Neural crest cell (in vitro differentiated cells): ENCODE measurements at places on chromosomes 2 and 18. TPM values are rescaled to one million over a fixed set of nuclear protein-coding genes. Genes with fewer than 3 reads are reported as not detected.
A peak's percentile ranks its signal among the peaks of the same experiment; 100 is the strongest.

GRCh38 chr18:37497853-37498518, 67.6 kb downstream of the CELF4 start:
- no peak for DNase-seq

- no peak for DNase-seq
These were observed 125.4 kb downstream of the RGPD3 start for GRCh38 chr2:106342831-106343251.

- no peak for DNase-seq
These were observed 268.3 kb upstream of the SPRED2 start for GRCh38 chr2:65700720-65701119.

GRCh38 chr2:74844752-74845151, 10.8 kb downstream of the HK2 start:
- DNase-seq: no peak

DNA sequence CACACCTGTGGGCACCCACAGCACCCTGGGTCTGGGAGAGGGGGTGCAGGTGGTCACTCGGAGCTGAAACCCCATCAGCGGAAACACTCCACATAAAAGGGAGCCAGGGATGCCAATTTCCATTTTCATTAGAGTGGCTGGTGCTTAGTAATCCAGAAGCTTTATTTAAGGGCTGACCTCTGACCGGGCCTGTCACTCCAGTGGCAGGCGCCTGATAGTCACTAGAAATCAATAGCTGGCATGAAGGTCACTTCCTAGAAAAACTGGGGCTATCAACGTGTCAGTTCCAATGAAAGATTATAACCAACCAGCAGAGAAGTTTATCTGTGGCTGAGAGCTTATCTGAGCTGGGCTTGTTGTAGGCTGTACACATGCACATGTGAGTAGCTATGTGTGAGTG, 333.7 kb upstream of the SKOR2 start:
- no peak for DNase-seq

DNA sequence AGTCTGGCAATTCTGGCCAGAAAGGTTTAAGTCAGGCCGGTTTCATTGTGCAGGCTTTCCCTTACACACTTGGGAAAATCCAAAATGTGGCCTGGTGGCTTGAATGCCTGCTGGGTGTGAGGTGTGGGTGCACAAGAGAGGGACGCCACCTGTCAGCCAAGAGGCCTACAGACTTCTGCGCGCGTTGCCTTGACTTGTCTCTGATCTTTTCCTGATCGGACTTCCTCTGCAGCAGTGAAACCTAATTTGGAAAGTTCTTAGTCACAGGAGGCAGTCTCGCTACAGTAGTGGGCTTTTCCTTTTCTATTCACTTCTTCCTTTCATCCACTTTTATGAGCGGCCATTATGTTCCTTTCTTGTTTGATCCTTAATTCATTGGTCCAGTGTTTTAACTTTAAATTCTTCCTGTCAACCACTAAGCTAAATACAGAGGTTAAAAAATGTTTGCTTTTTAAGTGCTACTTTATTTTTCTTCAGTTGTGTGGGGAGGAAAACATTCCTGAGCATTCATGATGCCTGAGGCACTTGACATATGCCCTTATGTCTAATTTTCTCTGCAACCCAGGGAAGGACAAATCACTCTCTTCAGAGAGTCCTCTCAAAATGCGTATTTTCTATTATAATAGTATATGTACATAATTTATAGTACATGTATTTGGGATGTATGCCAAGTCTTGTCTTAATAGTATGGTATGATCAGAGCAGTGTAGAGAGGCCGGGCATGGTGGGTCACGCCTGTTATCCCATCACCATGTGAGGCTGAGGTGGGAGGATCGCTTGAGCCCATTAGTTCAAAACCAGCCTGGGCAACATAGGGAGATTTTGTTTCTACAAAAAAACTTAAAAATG, 128.9 kb downstream of the WDSUB1 start:
- DNase-seq: no peak

DNA sequence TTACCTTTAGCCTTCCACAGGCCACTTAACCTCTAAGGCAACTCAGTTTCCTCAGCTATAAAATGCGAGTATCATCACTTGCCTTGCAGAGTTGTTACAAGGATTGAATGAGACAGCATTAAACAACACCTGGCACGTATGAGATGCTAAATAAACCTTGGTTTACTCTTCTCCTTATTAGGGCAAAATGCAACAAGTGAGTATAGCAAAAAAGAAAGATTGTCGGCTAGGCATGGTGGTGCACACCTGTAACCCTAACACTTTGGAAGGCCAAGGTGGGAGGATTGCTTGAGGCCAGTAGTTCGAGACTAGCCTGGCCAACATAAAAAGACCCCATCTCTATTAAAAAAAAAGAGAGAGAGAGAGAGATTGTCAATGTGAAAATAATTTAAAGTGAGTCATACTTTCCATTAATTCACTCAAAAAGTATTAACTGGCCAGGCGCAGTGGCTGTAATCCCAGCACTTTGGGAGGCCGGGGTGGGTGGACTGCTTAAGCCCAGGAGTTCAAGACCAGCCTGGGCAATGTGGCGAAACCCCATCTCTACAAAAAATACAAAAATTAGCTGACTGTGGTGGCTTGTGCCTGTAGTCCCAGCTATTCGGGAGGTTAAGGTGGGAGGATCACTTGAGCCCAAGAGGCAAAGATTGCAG, 8.0 kb downstream of the ATAD2B start:
- no peak for DNase-seq

GRCh38 chr2:235264512-235264911, 229.3 kb upstream of the AGAP1 start:
- no peak for DNase-seq

DNA sequence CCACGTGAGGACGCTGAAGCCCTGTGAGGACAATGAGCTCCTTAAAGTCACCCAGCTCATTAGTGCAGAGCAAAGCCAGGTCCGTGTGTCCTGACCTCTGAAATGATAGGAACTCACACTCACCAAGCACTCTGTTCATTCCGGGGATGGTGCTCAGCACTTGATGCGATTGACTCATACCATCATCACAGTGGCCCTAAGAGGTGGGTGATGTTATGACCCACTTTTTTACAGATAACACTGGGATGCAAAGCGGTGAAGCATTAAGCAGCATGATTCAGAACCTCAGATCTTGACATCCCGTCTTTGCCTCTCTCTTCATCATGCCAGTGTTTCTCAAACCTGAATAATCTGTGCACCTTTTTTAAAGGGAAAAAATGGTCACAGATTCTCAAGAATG, 234.8 kb downstream of the ALPK2 start:
- no peak for DNase-seq

- peak; percentile 58 for DNase-seq
These were observed 62.3 kb upstream of the CCDC195 start for GRCh38 chr2:224778474-224778877.

DNA sequence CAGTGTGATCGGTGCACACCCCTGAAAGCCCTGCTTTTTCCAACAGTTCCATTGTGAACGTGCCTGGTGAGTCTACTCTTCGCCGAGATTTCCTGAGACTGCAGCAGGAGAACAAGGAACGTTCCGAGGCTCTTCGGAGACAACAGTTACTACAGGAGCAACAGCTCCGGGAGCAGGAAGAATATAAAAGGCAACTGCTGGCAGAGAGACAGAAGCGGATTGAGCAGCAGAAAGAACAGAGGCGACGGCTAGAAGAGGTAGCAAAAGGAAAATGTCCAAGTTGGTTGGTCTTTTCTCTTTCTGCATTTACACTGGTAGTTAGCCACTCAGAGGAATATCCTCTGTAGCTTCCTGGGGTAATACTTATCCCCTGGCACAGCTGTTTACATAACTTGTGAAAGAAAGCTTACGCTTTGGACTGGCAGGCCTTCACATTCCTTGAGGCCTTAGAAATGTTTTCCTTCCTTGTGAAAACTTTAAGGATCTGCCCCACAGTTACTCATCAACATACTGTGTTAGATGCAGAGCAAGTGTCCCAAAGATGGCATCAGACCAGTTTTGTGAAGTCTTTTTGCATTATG, 146.6 kb downstream of the MAP4K4 start:
- DNase-seq: no peak

DNA sequence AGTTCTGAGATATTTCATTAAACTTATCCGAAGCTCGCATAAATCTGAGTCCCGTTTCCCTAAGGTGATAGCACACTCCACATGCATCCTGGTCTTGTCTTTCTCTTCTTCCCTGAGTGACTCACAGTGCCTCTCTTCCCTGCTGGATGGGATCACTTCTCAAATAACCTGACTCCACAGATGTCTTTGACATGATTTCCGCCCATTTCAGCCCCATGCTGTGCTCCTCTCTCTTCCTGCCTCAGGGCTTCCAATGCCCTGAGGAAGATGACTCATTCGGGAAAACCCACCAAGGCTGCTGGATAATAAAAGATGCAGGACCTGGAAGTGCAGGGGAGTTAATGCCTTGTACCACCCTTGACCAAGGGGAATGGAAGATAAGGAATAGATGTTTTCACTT, 441.7 kb upstream of the SOX11 start:
- DNase-seq: no peak

GRCh38 chr2:37871456-37872191, 53.5 kb upstream of the RMDN2 start:
- no peak for DNase-seq

GRCh38 chr2:144364944-144365738, 154.8 kb downstream of the ZEB2 start:
- no peak for DNase-seq

DNA sequence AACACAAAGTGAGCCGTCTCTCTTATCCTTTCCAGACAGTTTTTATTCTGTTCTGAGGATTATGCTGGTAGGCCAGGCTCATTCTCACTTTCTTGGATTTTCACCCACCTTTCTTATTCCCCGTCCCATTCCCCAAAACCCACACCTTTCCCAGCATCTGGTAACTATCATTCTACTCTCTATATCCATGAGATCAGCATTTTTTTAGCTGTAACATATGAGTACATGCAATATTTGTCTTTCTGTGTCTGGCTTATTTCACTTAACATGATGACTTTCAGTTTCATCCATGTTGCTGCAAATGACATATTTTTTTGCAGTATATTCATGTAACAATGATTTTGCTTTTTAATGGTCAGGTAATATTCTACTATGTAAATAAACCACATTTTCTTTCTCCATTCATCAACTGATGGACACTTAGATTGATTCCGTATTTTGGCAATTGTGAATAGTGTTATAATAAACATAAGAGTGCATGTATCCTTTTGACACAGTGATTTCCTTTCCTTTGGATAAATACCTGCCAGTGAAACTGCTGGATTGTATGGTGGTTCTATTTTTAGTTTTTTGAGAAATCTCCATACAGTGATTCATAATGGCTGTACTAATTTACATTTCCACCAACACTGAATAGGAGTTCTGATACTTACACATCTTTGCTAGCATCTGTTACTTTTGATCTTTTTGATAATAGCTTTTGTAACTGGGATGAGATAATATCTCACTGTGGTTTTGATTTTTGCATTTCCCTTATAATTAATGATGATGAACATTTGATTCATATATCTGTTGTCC, 289.3 kb downstream of the RPRM start:
- no peak for DNase-seq

DNA sequence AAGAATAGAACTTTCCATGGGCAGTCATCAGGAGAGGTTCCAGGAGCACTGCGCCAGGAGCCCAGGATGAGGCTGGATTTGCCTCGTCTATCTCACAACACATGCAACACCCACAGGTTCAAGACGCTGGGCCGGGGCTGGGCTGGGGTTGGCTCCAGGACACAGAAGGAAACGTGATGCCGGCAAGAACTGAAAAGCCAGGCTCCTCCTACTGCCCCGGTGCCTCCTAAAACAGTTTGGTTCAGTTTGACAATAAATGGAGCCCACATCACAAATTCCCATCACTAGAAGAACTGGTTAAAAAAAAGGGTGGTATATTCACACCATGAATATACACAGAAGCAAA, 75.9 kb downstream of the INHBB start:
- DNase-seq: no peak

DNA sequence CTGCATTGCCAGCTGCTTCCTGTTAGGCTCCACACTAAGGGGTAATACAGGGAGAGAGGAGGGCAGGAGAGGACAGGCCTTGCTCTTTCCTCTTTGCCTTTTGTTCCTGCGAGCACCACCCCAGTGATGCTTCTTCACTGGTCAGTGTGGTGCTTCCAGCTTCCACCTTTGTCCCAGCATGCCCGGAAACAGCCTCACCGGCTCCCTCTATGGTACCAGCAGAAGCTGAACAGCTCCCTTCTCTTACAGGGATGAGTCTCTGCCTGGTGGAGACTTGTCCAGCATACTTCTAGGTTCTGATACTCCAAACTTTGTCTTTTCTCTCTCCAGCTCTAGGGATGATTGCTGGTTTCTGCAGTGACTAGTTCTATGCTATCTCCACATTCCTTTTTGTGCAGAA, 413.3 kb downstream of the TSN start:
- DNase-seq: no peak

DNA sequence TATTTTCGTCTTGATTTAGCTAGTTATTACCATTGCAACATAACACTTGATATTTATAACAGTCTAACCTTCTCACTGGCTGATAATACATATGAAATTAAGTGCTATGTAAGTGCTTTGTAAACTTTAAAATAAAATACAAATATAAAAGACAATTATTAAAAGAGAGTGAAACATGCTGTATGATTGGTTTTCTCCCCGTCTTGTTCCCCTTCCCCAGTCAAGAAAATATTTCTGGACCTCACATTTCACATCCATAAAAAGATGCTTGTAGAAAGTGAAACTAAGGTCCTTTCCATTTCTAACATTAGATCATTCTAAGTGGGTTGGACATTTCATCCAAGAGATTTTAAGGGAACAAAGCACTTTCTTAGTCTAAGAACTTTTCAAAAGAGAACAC, 310.2 kb upstream of the LRATD1 start:
- DNase-seq: no peak

GRCh38 chr2:201852878-201853415, 46.6 kb downstream of the CDK15 start:
- no peak for DNase-seq

- no peak for DNase-seq
These were observed 249.2 kb downstream of the TXNL1 start for GRCh38 chr18:56389190-56389589.

GRCh38 chr2:24076849-24077534, 866 bp upstream of the SF3B6 start:
- no peak for DNase-seq

DNA sequence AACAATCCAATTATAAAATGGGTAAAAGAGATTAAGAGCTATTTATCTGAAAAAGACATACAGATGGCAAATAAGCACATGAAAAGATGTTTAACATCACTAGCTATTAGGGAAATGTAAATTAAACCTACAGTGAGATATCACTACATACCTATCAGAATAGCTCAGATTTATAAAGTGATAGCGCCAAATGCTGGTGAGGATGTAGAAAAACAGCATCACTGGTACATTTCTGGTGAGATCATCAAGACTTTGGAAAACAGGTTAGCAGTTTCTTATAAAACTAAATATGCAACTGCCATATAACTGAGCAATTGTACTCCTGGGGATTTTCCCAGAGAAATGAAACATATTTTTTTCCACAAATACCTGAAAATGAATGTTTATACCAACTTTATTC, 100.4 kb downstream of the ACOXL start:
- no peak for DNase-seq

GRCh38 chr2:239470151-239470900, 69.5 kb upstream of the HDAC4 start:
- DNase-seq: no peak

The CFAP221 gene
- 2.0 and 3.0 TPM in 2 replicates for total RNA-seq

The GRHL1 gene
- 2.0 and 3.4 TPM in 2 replicates for total RNA-seq

The TTR gene
- not detected in 2 replicates for total RNA-seq

The DSG3 gene
- total RNA-seq: not detected in 2 replicates

The LYPD6 gene
- total RNA-seq: 7.1 and 7.3 TPM in 2 replicates

The TEKT4 gene
- not detected in 2 replicates for total RNA-seq

The BOLL gene
- total RNA-seq: not detected in 2 replicates
